ENCODE measurements at places on chromosomes 16 and 17.
A peak's percentile ranks its signal among the peaks of the same experiment; 100 is the strongest.

- DNase-seq = no peak
Measured at GRCh38 chr17:21417921-21418320, 41.8 kb downstream of the KCNJ12 start.

- DNase-seq = peak; percentile 80
Measured at GRCh38 chr16:85908444-85908843, 9.5 kb downstream of the IRF8 start.

DNA sequence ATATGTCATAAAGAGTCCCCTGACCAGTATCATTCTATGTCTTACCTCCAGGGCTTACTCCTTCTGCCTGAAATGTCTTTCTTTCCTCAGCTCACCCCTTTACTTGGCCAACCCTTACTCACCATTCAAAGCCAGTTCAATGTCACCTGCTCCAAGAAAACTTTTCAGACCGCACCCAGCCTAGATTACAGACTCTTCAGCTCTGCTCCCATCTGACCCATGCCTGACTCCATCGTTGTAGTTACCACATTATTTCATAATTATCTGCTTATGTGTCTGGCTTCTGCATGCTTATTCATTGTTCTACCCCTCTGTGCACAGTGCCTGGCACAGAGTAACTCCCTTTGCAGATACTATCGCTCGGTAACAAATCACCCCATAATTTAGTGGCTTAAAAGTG is 62.5 kb upstream of the TOB1 start:
- no peak for DNase-seq

DNA sequence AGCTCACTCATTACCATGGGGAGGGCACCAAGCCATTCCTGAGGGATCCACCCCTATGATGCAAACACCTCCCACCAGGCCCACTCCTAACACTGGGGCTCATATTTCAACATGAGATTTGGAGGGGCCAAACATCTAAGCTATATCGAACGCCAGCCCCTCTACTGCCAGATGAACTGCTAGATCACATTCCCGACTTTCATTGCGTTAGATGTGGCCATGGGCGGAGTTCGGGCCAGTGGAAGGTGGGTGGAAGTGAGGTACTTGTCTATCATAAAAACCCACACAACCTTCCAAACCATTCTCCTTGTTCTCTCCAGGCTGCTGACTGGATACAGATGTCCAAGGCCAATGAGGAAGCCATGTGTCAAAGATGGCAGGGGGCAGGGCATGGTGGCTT is 27.0 kb upstream of the ANKRD40CL start:
- DNase-seq = no peak

GRCh38 chr16:57859331-57859730 is 57.0 kb upstream of the KIFC3 start:
- no peak for DNase-seq

DNA sequence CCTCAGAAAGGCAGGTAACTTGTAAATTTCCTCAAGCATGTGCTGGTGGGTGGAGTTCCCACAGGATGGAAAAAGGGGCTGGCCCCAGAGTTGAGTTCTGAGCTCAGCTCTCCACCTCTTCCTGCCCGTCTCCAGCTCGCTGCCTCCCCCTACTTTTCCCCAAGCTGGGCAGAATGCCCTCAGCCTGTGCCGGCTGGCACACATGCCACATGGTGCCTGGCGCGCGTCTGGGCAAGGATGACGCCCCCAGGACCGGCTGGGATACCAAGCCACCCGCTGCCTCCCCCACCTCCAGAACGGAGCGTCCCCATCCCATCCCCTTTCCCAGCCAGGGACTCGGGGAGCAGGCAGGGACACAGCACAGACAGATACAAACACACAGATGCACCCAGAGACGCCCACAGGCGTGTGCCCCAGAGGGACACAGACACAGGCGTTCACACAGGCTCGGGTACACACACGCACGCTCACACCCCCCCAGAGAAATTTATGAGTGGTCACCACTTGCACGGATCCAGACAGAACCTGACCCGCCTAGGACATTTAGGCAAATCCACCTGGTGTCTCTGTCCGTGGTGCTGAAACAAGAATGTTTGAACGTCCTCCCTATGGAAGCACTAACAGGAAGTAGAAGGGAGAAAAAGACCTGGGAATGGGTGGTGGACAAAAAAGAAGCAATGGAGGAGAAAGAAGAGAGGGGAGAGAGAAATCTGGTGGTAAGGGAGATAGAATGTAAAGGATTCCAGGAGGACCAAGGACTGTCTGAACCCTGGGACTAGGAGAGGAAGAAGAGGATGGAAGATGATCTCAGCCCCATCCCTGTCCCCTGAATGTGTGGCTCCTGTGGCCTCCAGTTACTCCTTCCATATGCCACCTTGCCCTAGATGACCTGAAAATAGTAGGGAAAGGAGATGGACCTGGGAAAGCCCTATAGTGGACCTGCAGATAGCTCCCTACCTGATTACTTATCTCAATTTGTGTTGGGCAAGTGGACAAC is 15.5 kb downstream of the NEUROD2 start:
- no peak for DNase-seq

DNA sequence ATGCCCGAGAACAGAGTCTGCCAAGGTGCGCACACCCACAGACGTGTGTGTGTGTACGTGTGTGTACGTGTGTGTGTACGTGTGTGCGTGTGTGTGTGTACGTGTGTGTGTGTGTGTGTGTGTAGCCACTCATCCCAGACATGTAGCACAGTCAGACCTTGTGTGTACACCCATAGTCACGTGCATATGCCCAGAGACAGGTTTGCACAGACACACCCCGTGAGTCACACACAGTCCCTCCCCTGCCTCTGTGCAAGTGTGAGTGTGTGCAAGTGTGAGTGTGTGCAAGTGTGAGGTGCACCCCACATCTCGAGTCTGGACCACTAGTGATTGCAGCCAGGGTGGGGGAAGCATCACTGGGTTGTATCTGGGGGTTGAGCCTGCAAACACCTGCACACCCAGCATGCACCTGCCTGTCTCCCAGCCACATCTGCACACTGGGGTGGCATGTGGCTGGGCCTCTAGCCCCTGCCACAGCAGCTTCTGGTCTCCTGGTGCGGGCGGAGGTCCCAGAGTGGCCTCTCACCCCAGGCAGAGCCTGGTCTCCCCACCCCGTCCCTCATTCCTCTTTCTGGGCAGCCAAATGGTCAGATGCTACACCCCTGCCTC is 23.6 kb downstream of the BAHCC1 start:
- no peak for DNase-seq

- no peak for DNase-seq
Measured at GRCh38 chr17:16880121-16880842, 91.6 kb downstream of the TNFRSF13B start.

DNA sequence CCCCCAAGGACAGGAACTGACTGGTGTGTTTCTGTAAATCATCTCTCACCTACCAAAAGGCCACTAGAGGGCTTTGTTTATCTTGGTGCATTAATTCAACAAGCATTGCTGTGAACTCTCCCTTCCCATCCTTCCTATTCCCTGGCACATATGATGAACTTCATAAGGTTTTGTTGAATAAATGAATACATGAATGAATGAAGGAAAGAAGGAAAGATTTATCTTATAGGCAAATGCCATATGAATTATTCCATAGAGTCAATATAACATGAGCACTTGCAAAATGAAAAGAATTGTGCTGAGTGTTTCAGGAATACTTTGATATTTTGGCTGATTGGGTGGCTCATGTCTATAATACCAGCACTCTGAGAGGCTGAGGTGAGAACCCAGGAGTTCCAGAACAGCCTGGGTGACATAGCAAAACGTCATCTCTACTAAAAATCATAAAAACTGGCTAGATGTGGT is 4.3 kb downstream of the SPDYE4 start:
- DNase-seq = no peak
